Liver (tissue), 10 donors: ENCODE measurements at places on chromosomes 7 and 10. TPM values are rescaled to one million over a fixed set of nuclear protein-coding genes. Genes with fewer than 3 reads are reported as not detected.

GRCh38 chr7:25132430-25132829, 7.4 kb upstream of the CYCS start:
- no peaks in the 10 kb centered on the region for H3K36me3 ChIP-seq
- H3K4me3 ChIP-seq, result no peak overlapping the region
- no peaks in the 10 kb centered on the region for H3K27me3 ChIP-seq
- H3K27ac ChIP-seq, result no peak overlapping the region
- DNase-seq, result no peak
- H3K4me1 ChIP-seq, result no peaks in the 10 kb centered on the region

DNA sequence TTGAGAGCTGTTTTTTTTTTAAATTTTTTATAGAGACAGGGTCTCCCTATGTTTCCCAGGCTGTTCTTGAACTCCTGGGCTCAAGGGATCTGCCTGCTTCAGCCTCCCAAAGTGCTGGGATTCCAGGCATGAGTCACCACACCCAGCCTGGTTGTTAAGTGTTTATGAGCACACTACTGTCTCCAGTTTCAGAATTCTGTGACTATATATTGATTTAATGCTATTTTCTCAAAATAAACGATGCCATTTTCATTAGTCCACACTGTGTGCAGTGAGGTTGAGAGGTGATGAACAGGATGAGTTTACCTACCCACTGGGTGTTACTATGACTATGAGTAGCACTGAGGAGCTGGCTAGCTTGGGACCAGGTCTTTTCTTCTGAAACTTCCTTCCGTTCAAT, 110.9 kb upstream of the FAM180A start:
- H3K27ac ChIP-seq, result no peak overlapping the region
- no peaks in the 10 kb centered on the region for H3K4me1 ChIP-seq
- DNase-seq, result no peak
- H3K4me3 ChIP-seq, result no peak overlapping the region
- H3K27me3 ChIP-seq, result no peaks in the 10 kb centered on the region
- H3K36me3 ChIP-seq, result no peaks in the 10 kb centered on the region

GRCh38 chr10:5943536-5943935, 33.8 kb downstream of the IL15RA start:
- no peaks in the 10 kb centered on the region for H3K36me3 ChIP-seq
- DNase-seq, result no peak
- no peaks in the 10 kb centered on the region for H3K27me3 ChIP-seq
- peaks cover 4% of the 10 kb centered on the region for H3K4me1 ChIP-seq
- H3K4me3 ChIP-seq, result no peak overlapping the region
- peak overlapping the region; percentile 57 for H3K27ac ChIP-seq

GRCh38 chr10:3942937-3943489, 158.0 kb upstream of the KLF6 start:
- no peaks in the 10 kb centered on the region for H3K4me1 ChIP-seq
- DNase-seq, result no peak
- no peak overlapping the region for H3K27ac ChIP-seq
- no peaks in the 10 kb centered on the region for H3K27me3 ChIP-seq

DNA sequence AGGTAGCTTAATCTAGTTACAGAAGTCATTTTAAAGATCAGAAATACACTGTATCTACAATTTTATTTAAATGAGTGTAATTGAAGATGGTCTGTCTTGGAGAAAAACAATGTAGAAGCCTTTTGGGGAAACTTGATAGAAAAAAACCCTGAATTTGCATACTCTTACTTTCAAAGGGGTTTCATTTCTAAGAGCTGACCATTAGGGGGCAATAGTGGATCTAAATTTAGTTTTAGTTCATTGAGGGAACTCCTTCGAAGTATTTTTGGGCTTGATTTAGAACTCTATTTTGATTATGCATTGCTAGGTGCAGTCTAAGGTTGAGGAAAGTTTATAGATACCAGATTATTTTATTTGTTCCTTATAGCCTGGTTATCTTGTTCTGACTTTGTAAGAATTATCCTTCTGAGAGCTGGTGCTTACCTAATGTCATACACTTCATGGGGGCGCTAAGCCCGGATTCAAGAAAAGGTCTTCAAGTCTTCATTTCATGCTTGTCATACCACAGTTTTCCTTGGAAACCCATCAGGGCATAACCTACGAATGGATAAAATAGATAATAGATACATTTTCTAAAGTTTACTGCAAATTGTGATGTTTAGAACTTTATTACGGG, 69.1 kb upstream of the MXI1 start:
- no peaks in the 10 kb centered on the region for H3K27me3 ChIP-seq
- peaks cover 11% of the 10 kb centered on the region for H3K4me1 ChIP-seq
- H3K36me3 ChIP-seq, result no peaks in the 10 kb centered on the region
- DNase-seq, result no peak
- H3K27ac ChIP-seq, result no peak overlapping the region

- no peak for DNase-seq
- H3K4me3 ChIP-seq, result no peak overlapping the region
- H3K4me1 ChIP-seq, result no peaks in the 10 kb centered on the region
- no peaks in the 10 kb centered on the region for H3K36me3 ChIP-seq
Measured at GRCh38 chr10:28291881-28292297, 11.0 kb downstream of the MPP7 start.

- H3K27ac ChIP-seq, result no peak overlapping the region
Measured at GRCh38 chr10:124200011-124200410, 106.6 kb upstream of the CHST15 start.

GRCh38 chr10:60331886-60332285, 57.8 kb downstream of the ANK3 start:
- no peaks in the 10 kb centered on the region for H3K27me3 ChIP-seq
- H3K4me1 ChIP-seq, result no peaks in the 10 kb centered on the region
- no peak overlapping the region for H3K27ac ChIP-seq
- H3K36me3 ChIP-seq, result no peaks in the 10 kb centered on the region
- no peak overlapping the region for H3K4me3 ChIP-seq

- no peak overlapping the region for H3K27ac ChIP-seq
- no peak overlapping the region for H3K4me3 ChIP-seq
- DNase-seq, result no peak
- H3K27me3 ChIP-seq, result peaks cover 4% of the 10 kb centered on the region
Measured at GRCh38 chr7:157727964-157728615, 391.3 kb downstream of the DNAJB6 start.

DNA sequence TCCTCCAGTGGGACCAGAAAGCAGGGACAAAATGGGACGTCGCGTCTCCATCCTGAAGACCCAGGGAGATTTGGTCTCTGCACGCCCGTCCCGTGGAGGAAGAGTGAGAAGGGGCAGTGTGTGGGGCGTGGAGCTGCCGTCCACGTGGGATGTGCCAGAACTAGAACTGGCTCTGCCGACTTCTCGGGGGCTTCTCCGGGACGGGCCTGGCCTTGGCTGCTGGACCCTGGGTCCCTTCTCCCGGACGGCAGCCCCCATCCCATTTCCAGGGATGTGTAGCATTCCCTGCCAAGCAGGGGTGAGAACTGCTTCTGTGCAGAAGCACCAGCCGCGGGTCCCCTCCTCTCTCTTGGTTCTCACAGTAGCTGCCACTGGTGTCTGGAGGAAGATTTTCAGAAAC, 18.8 kb upstream of the DPYSL4 start:
- no peaks in the 10 kb centered on the region for H3K36me3 ChIP-seq
- DNase-seq, result no peak
- H3K4me3 ChIP-seq, result no peak overlapping the region
- no peaks in the 10 kb centered on the region for H3K4me1 ChIP-seq
- peaks cover 3% of the 10 kb centered on the region for H3K27me3 ChIP-seq

DNA sequence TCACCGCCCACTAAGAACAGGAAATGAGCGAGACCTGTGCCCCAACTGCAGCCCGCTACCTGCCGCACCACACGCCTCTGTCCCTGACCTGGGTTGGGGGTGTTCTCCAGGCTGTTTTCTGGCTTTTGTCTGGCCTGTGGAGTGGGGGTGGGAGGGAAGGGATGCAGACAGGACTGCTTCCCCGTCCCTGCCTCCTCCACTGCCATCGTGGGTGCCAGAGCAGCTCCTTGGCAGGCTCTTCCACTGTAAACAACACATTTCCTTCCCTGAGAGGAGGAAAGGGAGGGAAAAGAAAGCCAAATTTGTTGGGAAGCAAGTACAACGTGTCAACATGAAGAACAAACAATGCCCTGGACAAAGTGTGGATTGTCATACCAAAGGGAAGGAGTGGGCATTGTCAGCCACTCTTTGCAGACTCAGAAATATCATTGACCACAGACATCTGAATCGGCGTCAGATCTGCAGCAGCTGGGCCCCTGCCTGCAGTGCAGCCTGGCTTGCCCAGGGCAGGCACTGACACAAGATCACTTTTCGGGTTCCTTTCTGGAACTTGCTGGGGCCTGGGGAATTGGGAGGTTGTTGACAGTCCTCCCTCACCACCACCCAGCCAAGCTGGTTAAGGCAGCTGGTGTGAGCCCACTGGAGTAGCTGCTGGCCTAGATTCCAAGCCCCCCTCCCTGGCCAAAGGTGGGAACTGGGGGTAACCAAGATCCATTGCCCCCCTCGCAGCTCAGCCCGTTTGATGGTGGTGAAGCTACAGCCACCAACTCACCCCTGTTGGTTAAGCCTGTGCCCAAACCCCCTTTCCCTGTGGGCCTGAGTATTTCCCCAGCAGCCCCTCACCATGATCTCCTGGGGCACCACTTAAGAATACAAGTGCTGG, 22.6 kb upstream of the TRIM8 start:
- no peak overlapping the region for H3K4me3 ChIP-seq
- no peak overlapping the region for H3K27ac ChIP-seq
- H3K4me1 ChIP-seq, result peaks cover 14% of the 10 kb centered on the region
- no peaks in the 10 kb centered on the region for H3K27me3 ChIP-seq

- DNase-seq, result no peak
- H3K36me3 ChIP-seq, result no peaks in the 10 kb centered on the region
- no peaks in the 10 kb centered on the region for H3K27me3 ChIP-seq
- peaks cover 8% of the 10 kb centered on the region for H3K4me1 ChIP-seq
Measured at GRCh38 chr7:23618241-23618640, 21.1 kb downstream of the CCDC126 start.

DNA sequence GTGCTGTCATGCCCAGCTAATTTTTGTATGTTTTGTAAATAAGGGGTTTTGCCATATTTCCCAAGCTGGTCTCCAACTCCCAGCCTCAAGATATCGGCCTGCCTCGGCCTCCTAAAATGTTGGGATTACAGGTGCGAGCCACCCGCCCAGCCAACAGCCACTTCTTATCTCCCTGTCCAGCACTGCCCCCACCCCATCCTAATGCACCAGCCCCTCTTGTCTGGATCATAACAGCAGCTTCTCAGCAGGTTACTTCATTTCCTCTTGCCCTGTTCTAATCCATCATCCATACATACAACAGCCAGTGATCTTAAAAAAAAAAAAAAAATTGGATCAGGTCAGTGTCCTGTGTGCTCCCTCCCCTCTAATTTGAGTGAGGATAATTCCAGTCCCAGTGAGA, 12.8 kb upstream of the FRAT2 start:
- H3K36me3 ChIP-seq, result no peaks in the 10 kb centered on the region
- no peaks in the 10 kb centered on the region for H3K27me3 ChIP-seq
- no peak for DNase-seq
- H3K27ac ChIP-seq, result no peak overlapping the region

DNA sequence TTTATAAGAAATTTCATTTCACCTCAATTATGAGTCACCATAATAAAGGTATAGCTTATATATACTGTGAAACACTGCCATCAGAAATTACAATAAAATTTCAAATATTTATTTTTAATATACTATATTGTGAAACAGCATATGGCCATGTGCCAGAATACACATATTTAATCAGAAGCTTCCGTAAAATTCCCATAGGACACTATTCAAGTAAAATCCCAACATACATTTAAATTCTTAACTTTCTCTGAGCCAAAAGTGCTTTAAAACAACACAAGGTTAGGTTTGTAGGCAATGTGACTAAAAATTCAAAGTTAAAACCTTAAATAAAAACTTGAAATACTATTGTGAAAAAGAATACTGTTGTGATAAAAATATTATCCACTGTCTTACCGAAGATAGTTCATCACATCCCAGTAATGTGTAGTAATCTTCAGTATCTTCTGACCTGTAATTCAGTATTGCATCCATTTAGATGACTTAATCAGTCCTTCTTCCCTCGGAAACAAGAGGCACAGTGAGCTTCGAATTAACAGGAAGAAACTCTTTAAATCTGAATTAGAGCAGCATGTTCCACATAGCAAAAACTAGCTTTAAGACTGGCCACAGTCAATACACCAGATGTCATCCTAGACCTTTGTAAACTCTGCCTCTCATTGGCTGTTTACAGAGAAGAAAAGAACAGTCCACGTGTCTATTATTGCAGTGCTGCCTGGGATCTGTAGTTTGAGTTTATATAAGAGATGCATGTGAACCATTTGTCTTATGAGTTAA, at the start of gene DNAJC12:
Gene DNAJC12, minus strand, starts transcription at position 648 of the 774 bp plus-strand sequence. Its CDS starts 177 bp downstream, at position 471.
- peak within 1 kb of the TSS; percentile 60 for H3K4me3 ChIP-seq
- no peaks in the 10 kb centered on the region for H3K27me3 ChIP-seq
- DNase-seq, result no peak
- peak within 1 kb of the TSS; percentile 79 for H3K27ac ChIP-seq

GRCh38 chr10:13728898-13729535, 142.3 kb downstream of the PRPF18 start:
- no peaks in the 10 kb centered on the region for H3K27me3 ChIP-seq
- H3K4me3 ChIP-seq, result no peak overlapping the region
- no peak for DNase-seq
- H3K4me1 ChIP-seq, result no peaks in the 10 kb centered on the region

- no peak overlapping the region for H3K4me3 ChIP-seq
- no peak overlapping the region for H3K27ac ChIP-seq
- H3K4me1 ChIP-seq, result no peaks in the 10 kb centered on the region
- no peaks in the 10 kb centered on the region for H3K27me3 ChIP-seq
- no peaks in the 10 kb centered on the region for H3K36me3 ChIP-seq
Measured at GRCh38 chr10:30154561-30154960, 95.2 kb upstream of the JCAD start.

The IMMP2L gene
- total RNA-seq, result 7.3 TPM

The CYP17A1 gene
- total RNA-seq, result not detected
